IMR-90 (cell line): ENCODE measurements at places on chromosomes 12 and 14. TPM values are rescaled to one million over a fixed set of nuclear protein-coding genes. Genes with fewer than 3 reads are reported as not detected.

The SLC17A8 gene
- not detected in 2 replicates for total RNA-seq

The P2RX7 gene
- total RNA-seq, result under 0.01 and 0.18 TPM in 2 replicates

DNA sequence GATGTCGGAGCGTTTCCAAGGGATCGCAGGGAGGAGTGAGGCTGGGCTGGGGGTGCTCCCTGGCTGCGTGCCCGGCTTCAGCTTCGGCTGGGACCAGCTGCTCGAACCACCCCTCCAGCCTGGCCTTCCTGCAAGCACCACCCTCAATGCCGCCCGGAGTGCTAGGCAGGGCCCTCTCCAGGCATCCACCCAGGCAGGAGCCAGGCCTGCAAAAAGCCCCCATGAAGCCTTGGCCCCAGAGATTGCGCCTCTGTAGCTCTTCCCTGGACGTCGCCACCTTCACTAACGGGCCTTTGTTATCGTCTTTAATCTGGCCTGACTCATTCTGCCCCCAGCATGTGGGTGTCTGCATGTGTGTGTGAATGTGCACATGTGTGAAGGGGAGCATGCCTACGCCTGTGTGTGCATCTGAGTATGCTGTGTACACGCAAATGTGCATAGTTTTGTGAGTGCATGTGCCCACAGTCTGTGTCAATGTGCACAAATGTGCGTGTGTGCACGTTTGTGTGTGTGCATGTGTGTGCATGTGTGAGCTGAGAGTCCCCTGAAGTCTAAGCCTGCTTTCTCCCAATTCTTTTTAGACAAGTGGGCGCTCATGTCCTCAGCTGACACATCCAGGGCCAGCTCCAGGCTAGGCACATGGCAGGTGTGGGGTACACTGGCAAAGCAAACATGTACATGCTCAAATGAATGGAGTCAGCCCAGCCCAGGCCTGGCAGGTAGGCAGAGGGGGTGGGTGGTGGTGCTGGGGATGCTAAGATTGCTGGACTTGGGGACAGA lies 195.4 kb upstream of the C14orf180 start:
- DNase-seq, result no peak

- DNase-seq, result no peak
Observed at GRCh38 chr12:91356405-91356804, 173.8 kb upstream of the DCN start.

DNA sequence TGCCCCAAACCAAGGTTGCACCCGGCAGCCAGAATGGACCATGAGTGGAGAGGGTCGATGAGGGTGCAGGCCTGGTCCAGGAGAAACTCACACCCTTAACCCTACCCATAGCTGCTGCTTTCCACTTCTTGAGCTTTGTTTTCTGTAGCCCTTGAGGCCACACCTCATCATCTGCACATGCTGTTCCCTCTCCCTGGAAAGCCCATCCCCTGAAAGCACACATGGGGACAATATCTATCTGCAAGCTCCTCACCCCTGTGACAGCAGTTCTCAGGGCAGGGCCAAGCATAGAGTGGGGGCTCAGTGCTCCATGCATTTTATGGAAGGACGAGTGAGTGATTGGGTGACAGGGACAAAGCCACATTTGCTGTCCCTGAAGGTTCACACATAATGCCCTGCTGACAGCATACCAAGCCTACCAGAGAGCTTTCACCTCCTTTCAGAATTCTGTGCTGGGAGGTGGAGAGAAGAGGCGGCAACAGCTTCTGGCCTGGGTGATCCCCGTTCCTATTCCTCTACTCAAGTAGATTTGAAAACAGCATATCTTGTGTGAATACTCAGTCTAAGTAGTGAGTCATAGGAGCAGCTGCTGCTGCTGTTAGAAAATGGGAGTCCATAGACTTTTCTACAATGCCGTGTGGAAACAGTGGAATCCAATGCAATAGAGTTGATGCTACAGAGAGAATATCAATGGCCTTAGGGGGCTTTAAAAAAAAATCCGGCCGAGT lies 44.6 kb downstream of the SRGAP1 start:
- peak; percentile 85 for DNase-seq
